ELR (cell line): ENCODE measurements at places on chromosomes 11 and 22.
A peak's percentile ranks its signal among the peaks of the same experiment; 100 is the strongest.

GRCh38 chr11:8980485-8980884 is 16.2 kb upstream of the TMEM9B start:
- no peak for DNase-seq

GRCh38 chr11:102608699-102609098 is 16.4 kb downstream of the MMP20 start:
- peak; percentile 26 for DNase-seq

- DNase-seq: peak; percentile 29
Observed at GRCh38 chr11:35003186-35003585, 86.8 kb downstream of the PDHX start.

- DNase-seq: peak; percentile 75
Observed at GRCh38 chr11:832529-833113, at the start of gene CD151. CD151 (plus strand) TSS chr11:832952; CDS start chr11:836070, 3,118 bp downstream.

DNA sequence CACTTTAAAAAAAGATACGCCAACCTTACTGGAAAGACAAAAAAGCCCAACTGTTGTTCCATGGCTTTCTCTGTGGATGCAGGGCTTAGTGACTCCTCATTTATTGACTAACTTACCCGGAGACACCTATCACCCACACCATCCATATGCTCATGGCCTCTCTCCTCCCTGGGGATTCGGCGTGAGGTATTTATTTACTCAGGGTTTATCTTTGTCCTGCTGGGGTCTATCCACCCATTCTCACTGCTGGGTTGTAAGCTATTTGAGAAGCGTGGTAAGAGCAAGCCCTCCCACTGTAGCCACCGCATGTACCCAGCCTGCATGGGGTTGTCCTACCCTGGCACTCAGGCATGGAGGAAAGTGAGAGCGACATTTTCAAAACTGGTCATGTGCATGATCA is 93.6 kb downstream of the NELL1 start:
- no peak for DNase-seq

DNA sequence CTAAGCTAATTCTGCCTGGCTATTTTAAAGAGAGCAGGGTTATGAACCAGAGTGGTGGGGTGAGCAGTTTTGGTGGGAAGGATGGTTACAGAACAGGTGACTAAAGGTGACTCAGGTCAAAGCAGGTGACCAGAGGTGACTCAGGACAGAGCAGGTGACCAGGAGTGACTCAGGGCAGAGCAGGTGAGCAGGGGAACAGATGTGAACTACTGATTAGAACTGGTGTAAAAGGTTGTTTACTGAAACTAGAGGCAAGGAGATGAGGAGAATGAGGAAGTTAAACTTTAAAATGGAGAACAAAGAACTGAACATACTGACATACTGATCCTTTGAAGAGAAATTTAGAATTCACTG is 15.4 kb upstream of the HYLS1 start:
- DNase-seq: no peak

DNA sequence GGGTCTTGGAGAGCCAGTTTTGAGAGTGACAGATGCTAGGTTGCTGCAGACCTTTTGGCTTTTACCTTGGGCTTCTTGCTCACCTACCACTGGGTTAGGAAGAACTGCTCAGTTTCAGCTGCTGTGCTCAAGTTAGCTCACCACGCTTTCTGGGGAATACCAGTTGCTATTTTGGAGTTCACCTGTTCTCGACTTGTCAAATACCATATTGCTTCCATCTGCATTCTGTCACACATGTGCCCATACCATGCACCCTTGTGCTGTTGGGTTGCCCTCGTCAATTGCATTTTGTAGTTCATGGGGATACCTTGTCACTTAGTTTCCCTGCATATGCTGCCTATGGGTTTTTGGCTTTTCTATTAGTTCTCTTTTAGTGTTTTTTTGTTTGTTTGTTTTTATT is 23.0 kb upstream of the BARX2 start:
- DNase-seq: no peak

DNA sequence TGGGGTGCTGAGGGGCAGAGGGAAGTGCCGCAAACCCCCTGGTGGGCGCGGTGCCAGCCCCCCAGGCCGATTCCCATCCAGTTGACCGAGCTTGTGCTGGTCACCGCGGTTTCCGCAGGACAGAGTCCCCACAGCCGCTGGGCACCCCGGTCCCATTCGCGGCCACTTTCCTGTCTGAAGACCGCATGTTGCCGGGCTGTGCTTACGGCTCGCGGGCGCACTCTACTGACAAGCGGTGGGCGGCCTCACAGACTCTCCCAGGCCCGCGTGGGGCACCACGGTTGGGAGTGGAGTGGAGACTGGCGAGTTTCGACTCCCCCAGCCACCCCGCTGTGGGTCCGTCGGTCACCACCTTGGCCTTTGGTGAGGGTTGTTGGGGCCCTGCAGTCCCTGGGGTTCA is 648 bp upstream of the H19 start:
- no peak for DNase-seq

- no peak for DNase-seq
Observed at GRCh38 chr22:29061773-29062172, at the start of gene C22orf31. C22orf31 (minus strand) TSS chr22:29061831; CDS start chr22:29061792, 39 bp downstream.

GRCh38 chr22:24807284-24807950 is 1.4 kb downstream of the SGSM1 start:
- DNase-seq: no peak

- peak; percentile 79 for DNase-seq
Observed at GRCh38 chr11:2419638-2420501, 19.3 kb downstream of the TSSC4 start.

DNA sequence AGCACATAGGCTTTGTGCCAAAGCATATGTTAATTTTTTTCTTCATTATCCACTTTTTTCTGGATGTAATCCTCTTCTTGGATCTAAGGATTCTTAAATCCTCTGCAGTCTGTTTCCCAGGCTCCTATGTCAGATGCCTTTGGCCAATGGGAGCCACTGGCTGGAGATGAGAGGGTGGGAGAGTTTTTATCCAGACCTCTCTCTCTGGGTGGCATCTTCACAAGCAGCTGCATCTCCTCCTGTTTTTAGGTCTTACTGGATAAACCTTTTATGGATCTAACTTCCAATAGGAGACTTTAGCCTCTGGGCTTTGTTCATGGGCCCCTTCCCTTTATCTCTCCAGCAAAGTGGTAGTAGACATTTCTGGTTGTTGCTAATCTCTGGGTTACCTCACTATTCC is 22.4 kb upstream of the MPPED2 start:
- no peak for DNase-seq

DNA sequence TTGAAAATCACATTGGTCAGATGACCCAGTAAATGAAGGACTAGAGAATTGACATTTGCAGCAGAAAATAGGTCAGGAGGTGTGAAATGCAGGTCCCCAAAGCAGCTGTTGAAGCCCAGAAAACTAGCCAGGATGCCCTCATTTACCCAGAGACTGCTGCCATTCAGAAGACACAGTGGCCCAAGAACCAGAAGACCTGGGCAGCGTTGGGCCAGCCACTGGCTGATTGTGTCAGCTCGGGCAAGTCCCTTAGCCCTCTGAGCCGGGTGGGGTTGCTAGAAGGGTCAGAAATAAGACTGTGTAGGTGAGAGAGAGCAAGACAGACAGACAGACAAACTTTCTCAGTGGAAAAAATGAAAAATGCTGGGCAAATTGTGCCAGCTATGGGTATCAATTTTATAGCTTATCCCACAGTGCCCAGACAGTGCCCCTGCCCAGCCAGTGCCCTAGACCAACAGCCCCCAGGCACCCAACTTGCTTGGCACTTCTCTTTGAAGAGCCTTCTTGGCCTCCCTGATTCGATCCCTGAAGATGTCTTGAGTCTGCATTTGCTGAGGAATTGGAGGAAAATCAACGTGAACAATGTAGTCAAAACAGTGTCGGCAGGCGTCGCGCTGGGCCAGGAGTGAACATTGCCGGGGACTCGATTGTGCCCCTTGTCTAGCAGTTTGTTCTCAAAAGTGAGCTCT is 198.3 kb downstream of the MN1 start:
- no peak for DNase-seq

- no peak for DNase-seq
Observed at GRCh38 chr11:126114486-126115126, 51.9 kb upstream of the CDON start.

DNA sequence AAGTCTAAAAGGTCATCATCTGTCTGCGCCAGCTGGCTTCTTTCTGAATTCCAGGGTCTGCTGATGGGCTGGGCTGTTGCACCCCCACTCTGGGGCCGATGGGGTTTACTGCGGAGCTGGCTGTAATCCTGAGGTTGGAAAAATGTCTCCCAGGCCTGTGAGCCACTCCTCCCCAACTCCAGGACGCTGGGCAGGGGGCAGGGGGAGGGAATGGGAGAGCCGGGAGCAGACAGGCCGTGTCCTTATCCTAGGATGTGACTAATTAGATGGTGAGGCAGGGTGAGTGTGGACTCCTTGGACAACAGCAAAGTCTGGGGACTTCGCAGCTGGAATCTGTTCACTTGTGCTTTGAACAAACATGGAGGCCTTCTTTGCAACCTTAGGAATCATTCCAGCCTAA is 48.7 kb downstream of the LRRC32 start:
- no peak for DNase-seq

- no peak for DNase-seq
Observed at GRCh38 chr22:36351921-36352802, 35.6 kb downstream of the MYH9 start.

DNA sequence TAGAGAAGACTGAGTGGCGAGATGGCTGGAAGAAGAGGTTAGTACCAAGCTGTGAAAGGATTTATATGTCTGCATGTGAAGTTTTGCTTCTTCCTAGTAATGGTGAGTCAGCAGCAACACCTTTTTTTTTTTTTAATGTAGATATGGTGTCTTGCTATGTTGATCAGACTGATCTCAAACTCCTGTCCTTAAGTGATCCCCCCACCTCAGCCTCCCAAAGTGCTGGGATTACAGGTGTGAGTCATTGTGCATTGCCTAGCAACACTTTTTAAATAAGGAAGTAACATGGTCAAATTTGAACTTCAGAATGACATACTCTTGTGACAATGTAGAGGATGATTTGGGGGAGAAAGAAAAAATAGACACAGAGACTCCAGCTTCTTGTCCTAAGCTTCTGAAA is 6.5 kb upstream of the CSTPP1 start:
- DNase-seq: peak; percentile 57

- peak; percentile 1 for DNase-seq
Observed at GRCh38 chr11:30573951-30574350, 12.2 kb downstream of the MPPED2 start.

GRCh38 chr22:18148293-18148965 is 1.5 kb upstream of the USP18 start:
- no peak for DNase-seq

DNA sequence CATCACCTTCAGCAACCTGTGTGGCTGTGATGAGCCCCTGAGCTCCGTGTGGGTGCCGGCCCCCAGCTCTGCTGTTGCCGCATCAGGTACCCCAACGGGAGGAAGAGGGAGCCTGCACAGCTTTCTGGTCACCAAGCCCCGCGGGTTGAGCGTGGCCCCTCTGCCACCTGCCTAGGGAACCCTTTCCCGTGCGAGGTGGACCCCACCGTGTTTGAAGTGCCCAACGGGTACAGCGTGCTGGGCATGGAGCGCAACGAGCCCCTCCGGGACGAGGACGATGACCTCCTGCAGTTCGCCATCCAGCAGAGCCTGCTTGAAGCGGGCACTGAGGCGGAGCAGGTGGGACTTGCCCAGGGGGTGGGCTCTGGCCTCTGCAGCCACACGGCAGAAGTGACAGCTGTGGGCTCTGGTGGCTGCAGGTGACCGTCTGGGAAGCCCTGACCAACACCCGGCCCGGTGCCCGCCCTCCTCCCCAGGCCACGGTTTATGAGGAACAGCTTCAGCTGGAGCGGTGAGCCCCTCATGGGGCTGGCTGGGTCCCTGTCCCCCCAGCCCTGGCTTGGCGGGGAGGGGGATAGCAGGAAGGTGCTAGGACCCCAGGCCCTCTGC is 1.9 kb upstream of the SSH3 start:
- DNase-seq: no peak

- no peak for DNase-seq
Observed at GRCh38 chr11:110766316-110766715, 54.1 kb upstream of the ARHGAP20 start.

DNA sequence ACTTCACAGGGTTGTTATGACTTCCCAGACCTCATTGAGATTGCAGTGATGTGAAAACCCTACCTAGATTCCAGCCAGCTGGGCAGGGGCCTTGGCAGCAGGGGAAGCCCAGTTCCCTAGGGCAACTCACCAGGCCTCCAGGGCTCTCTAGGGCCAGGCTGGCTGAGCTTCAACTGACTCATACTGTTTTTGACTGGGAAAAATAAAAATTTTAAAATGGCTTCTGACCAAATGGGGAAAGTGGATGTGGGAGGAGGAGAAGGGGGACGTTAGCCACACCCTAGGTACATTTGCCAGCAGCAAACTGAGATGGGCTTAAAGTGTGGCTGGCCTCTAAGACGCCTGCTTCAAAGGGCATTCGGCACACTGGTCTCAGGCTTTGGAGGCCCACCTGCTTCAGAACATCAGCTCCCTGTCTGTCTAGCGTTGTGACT is 39.0 kb downstream of the BMAL1 start:
- DNase-seq: peak; percentile 75

GRCh38 chr22:40009292-40009774 is 14.6 kb downstream of the FAM83F start:
- no peak for DNase-seq

DNA sequence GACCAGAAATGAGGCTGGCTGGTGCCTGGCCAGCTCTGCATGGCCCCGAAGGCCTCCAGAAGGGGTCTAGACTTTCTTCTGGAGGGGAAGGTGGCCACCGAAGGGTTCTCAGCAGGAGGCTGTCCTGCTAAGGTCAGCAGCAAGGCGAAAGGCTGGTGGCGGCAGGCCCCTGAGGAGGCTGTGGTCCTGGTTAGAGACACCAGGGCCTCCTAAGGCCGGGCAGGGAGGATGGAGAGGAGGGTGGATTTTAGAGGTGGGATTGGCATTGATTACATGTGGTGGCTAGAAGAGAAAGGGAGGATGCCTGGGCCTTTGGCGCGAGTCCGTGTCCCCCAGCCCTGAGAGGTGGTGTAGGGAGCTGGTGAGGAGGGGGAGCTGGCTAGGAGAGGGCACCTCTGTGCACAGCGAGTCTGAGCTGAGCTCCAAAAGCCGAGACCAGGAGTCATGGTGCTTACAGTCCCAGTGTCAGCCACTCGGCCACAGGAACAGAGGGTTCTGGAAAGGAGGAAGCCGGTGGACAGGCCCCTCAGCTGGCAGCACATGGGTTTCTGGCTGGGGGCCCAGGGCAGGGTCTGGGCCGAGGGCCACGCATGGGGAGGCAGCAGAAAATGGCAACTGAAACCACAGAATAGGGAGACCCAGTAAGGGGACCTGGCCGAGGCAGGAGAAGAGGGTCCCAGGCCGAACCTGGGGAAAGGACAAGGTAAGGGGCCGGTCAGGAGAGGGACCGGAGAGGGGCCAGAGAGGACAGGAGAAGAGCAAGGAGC is 2.5 kb downstream of the FERMT3 start:
- DNase-seq: no peak
